LHCN-M2 (cell line): ENCODE measurements at places on chromosomes 2 and 18.
A peak's percentile ranks its signal among the peaks of the same experiment; 100 is the strongest.

DNA sequence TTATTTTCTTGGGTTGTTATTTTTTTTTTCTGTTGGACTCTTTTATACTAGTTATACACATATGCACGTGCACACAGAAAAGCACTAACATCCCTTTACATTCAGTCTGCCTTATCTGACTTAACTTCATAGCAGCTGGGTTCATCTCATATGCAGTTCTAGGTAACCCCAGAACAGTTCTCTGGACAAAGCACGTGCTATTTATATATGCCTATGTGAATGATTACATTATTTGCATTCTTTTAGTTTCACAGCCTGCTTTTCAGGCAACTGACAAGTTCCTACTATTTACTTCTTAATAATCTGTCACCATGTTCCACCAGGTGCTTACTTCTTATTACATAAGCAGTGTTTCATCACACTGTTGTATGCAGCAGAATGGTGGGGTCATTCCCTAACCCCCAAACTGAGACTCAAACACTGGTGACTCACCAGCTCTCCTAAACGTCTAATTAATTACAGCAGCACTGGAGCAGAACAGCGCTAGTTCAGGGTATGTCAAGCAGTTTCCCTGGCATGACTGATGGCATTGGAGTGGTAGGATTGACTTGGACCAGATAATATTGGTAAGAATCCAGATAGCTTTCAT is 372.8 kb downstream of the CLIP4 start:
- no peak for DNase-seq

- no peak for DNase-seq
Measured at GRCh38 chr2:102544182-102544581, 71.2 kb downstream of the SLC9A4 start.

DNA sequence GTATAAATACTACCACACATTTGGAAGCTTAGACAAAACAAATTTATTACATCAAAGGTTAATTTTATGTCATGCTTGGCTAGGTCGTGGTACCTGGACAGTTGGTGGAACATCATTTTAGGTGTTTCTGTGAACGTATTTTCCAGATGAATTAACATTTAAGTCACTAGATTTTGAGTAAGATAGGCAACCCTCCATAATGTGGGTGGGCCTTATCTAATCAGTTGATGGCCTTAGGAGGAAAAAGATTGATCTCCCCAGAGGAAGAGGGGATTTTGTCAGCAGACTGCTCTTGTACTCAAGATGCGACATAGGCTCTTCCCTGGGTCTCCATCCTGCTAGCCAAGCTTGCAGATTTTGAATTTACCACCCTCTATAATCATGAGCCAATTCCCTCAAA is 85.0 kb downstream of the RPRM start:
- no peak for DNase-seq

DNA sequence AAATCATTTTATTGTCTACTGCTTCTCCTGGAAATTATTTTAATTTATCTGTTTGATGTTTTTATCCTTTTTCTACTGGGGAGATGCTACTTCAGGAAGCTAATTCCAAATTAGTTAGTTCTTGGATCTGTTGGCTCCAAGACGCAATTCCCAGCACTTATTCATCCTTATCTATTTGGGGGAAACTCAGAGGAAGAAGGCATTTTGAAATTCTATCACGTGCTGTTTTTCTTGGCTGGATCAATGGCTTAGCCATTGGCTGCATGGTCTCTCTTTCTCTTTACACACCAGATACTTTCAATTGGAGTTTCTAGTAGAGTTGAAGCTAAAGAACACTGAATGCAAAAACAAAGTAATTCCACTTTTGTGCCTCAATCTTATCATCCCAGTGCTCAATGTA is 98.3 kb downstream of the RAPGEF4 start:
- no peak for DNase-seq

- DNase-seq, result no peak
Measured at GRCh38 chr2:205688417-205689200, 6.3 kb downstream of the NRP2 start.

DNA sequence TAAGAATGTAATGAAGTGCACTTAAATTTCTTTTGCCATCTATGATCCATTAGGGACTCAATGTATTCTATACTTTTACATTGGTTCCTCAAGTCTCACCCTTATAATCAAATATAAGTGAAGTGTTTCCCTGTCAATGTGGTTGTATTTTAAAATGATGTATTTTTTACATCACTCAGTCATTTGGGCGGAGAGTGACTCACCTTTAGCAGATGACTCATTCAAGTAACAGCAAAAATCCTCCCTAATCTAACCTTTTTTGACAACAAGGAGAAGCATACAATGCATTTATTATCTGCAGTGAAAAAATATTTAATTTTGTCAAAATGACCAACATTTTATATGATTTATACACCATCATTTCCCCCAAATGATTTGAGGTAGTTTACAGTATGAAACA is 94.4 kb downstream of the FANCL start:
- peak; percentile 39 for DNase-seq

DNA sequence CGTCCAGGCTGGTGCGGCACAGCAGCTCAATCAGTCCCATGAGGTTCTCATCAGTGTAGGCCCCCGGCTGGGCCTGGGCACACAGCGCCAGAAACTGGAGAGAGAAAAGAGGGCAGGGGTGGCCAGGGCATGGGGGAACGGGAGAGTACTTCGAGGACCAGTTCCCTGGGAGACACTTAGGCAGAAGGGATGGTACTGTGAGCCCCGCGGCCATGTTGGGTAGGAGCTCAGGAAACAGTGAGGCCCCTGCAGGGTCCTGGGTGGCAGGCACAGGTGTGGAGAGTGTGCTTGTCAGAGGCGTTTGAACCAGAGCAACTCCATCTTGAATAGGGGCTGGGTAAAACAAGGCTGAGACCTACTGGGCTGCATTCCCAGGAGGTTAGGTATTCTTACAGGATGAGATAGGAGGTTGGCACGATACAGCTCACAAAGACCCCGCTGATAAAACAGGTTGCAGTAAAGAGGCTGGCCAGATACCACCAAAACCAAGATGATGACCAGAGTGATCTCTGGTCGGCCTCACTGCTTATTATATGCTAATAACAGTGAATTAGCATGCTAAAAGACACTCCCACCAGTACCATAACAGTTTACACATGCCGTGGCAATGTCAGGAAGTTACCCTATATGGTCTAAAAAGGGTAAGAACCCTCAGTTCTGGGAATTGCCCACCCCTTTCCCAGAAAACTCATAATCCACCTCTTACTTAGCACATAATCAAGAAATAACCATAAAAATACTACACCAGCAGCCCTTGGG is 51.9 kb upstream of the SEMA4C start:
- no peak for DNase-seq

DNA sequence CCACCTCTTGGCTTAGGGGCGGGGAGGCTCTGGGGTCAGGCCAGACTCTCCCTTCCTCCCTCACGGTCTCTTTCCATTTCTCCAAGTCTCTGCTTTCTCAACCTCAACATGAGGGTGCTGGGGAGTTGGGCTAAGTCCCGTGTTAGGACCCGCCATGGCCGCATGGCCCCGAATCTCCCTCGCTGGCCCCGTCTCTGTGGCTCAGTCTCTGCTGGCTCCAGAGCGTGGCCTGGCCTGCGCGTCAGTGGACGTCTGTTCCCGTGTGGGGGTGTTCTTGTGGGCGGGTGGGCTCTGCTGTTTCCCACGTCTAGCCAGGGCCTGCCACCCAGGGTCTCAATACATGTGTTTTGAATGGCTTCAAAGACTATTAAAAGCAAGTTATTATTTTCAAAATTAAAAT is 12.4 kb downstream of the ALLC start:
- DNase-seq, result no peak

DNA sequence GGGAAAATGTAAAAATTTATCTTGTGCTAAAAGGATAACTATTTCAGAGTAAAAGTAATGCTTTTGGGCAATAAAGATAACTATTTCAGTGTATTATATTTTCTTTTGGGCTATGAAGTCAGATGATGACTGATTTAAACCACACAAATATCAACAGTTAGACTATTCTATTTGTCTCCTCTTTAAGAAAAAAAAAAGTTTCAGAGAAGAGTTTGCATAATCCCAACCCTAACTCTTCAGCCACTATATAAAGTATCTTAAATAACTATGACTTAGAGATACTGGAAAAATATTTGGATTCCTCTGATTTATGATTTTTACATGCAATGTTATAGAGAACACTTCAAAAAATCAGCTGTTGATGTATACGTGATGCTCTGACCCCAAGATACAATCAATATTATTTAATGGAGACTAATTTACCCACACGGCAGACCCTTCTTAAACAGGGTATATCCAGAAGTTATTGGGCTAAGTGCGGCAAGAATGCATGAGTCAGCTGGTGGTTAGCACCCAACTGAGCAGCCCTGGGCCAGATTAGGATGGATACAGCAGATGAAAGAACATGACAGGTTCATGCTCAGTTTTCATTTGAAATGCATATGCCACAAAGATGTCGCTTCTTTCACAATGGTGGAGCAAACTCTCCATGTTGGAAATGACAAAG is 279.0 kb downstream of the AFF3 start:
- DNase-seq, result no peak

GRCh38 chr2:177604271-177605065 is 211.9 kb downstream of the AGPS start:
- DNase-seq, result peak; percentile 62

DNA sequence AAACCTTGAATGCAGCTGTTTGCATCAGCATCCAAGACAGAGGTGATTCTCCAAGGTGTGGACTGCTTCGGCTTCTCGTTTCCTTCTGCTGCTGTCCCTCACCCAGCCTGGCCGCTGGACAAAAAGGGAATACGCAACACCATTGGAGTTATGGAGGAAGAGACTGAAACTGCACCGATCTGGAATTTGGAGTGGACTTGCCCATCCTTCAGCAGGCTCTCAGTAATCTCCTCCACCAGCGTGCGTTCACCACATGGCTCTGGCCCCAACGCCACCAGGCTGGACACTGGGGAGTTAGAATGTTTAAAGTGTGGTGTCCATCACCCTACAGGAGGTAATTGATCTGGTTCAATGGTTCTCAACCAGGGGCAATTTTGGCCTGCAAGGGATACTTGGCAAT is 41.4 kb upstream of the ID2 start:
- DNase-seq, result no peak

DNA sequence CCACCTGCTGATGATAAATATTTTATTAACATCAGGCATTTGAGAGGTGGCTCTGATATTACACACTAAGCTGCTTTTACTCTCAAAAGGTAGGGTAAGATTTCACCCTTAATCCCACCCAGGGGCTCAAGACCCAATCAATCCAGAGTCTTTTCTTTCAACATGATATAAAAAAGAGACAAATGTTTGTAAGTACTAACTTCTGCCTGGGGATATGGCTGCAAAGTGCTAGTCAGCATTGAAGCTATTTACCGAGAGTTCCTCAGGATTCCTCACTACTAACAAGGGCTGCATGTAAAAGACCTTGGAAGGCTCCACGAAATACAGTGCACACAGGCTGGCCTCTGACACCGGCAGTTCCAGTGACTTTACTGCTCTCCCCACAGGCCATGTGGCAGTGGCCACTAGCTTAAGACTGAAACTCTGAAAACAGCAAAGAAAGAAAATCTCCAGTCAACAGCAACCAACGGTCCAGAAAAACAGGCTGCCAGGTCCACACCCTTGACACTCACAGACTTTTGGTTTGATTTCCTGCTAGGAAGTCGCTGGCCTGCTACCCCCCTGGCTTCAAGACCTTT is 11.2 kb downstream of the MREG start:
- DNase-seq, result no peak

DNA sequence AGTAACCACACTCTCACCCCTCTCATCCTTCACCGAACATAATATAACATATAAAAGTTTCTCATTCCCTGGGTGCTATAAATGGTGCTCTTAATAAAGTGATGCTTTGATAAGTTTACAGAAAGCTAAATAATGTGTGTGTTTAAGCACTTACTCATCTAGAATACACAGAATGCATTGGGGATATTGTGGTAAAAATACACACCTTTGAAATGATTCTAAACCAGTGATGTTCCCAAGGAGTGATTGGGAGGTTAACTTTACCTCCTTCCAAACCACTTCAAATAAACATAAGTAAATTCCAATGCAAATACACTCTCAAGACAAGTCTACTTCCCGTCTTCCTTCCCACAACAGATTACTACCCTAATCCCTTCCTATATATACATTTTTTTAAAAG is 85.3 kb upstream of the TWSG1 start:
- DNase-seq, result no peak

DNA sequence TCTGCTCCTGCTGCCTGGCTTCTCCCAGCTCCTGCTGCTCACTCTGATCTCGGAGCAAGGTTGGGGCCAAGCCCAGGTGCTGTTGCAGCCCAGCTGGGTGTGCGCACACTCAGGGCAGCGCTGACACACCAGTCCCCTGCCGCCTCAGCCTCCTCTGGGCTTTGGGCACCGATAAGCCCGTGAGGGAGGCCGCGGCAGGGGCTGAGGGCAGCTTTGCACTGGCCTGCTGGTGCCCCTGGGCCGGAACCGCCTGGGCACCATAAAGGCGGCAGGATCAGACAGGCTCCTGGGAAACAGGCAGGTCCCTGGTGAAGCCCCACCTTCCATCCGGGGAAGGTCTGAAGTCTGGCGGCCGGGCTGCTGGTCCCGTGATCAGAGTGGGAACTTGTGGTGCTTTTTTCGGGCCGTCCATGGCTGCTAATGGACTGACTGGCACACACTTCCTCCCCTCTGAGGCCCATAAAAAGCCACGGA is 14.1 kb upstream of the EML6 start:
- DNase-seq, result no peak

GRCh38 chr2:235328991-235329390 is 164.9 kb upstream of the AGAP1 start:
- DNase-seq, result no peak

DNA sequence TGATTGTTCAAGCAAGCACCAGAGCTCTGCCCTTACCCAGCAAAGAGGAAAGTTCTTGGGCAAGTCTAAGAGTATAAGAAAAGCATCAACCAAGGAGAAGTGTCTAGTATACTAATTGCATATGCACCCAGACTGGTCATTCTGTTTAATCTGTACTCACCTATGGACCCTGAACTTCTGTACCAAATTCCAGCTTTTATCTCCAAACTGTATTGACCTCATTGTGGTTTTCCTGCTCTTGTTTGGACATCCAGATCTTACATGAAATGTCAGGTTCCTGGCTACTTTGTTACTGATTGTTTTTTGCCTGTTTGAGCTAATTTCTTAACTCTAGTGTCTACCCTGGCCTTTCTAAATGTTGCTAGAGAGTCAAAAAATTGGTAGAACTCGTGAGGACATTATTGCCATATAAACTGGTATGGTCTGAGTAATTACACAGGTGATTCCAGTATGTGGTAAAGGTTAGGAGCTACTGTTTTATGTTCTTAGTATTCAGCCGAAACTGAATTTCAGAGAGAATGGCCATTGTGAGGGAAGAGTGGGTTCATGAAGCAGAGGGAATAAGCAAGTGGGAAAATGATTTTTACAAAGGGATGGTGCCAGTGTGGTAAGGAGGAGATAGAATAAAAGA is 146.3 kb downstream of the HNMT start:
- DNase-seq, result no peak

DNA sequence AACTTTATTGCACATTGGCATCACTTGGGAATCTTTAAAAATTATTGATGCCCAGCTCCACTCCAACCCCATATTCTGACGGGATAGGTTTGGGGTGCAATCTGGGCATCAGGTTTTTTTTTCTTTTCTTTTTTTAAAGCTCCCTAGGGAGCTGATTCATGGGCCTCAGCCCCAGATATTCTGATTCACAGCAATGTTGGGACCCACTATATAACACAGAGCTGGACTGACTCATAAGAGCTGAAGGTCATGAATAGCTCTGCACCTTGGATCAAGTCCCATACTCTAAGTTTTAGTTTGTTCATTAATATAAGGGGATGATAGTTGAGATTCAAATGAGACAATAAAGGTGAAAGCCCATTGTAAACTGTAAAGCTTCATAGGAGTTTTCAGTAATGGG is 191.1 kb upstream of the REV1 start:
- peak; percentile 19 for DNase-seq

- DNase-seq, result no peak
Measured at GRCh38 chr2:111620281-111620680, 263.7 kb downstream of the ANAPC1 start.

GRCh38 chr18:5709476-5710095 is 165.8 kb upstream of the EPB41L3 start:
- no peak for DNase-seq
